ENCODE measurements at places on chromosomes 3 and 15.

- DNase-seq = no peak
Measured at GRCh38 chr3:172519740-172520139, 3.5 kb downstream of the TNFSF10 start.

GRCh38 chr3:149654188-149654601, 3.6 kb downstream of the WWTR1 start:
- no peak for DNase-seq

DNA sequence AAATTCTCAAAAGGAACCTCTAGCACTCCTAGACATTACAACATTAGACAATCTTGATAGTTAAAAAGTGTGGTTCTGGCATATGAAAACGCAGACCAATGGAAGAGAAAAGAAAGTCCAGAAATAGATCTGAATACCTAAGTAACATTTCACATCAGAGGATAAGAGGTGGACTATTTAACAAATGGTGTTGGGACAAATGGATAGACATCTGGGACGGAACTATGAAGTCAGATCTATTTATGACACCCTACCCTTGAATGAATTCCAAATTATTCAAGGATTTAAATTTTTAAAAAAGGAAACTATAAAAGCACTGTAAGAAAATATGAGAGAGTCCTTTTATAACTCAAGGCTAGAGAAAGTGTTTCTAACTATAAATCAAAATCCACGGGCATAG, 111.3 kb downstream of the SCN11A start:
- DNase-seq = no peak

GRCh38 chr3:14211621-14212020, 33.0 kb downstream of the LSM3 start:
- no peak for DNase-seq

GRCh38 chr3:11250902-11251806, 21.0 kb upstream of the ATG7 start:
- DNase-seq = no peak

DNA sequence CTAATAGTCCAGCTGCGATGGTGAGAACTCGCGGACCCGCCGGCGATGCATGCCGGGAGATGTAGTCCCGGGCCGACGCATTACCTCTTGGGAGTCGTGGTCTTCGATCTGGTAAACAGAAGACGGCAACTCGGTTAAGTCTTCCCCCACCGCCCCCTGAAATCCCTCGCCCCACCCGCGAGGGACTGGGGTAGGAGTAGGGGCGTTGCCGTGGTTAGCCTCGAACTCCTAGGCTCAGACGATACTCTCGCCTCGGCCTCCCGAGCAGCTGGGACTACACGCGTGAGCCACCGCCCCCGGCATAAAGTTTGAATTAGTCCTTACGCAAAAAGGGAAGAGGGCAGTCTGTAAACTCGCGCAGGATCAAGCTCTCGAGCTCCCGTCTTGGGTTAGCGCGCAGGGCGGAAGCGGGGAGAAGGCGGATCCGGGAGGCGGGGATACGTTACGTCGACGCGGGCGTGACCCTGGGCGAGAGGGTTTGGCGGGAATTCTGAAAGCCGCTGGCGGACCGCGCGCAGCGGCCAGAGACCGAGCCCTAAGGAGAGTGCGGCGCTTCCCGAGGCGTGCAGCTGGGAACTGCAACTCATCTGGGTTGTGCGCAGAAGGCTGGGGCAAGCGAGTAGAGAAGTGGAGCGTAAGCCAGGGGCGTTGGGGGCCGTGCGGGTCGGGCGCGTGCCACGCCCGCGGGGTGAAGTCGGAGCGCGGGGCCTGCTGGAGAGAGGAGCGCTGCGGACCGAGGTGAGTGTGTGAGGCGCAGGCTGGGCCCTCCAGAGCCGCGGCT, at the start of gene RAD51:
RAD51 (plus strand) TSS at position 487 of the 781 bp plus-strand sequence. CDS start 3,585 bp downstream, outside the sequence.
- DNase-seq = no peak

Data from cortex of kidney (tissue), 1 donor.